ENCODE measurements at places on chromosomes 2 and 18.

DNA sequence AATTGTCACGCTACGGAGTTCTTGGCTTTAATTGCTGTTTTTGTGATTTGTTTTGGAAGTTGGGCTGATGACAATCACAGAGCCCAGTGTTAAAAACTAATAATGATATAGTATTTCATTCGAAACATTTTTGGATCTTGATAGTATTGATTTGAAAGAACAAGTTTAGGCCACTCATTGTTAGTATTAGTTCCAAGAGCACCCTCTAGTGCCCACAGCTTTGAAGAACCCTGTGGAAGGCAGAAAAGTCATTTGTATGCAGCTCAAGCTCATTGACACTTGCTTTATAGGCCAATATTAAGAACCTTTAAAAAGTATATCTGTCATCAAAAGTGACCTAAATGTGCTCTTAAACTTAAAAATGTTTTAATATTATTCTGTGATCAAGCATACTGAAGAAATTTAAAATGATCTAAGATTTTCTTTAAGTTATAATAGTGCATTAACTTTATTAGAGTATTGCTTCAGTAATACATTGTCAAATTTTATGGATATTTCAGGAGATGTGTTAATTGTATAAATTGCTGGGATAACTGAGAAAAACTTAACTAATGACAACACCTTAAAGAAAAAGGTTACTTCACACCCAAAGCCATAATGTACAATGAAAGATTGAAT is 191.0 kb downstream of the GRB14 start:
- DNase-seq, result peak; percentile 78

DNA sequence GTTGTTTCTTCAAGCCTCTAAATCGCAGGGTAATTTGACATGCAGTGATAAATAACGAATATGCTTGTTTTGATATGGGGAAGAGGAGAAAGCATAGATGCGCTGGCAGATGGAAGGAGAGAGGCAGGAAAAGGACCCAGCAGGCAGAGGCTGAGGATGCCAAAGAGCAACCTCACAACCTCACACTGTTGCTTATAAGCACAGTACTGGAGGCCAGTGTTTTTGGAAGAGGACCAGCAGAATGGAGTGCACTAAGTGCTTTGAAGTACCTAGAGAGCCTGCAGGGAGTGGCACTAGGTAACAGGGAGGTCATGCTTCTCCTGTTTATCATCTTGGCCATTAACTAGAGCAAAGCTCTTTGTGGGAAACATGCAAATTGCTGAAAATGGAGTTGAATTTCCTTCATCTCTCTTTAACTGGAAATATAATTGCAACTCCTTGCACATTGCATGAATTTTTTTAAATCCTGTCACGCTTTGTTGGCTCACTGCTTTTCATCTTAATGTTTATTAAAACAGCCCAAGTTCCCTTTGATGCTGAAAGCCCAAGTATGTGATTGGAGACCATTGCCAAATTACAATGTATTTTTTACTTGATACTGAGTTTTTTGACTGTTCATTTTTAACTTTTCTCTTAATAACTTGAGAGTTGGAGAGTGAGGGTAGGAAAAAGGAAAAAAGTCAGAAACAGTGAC is 236.4 kb downstream of the LRRTM1 start:
- DNase-seq, result no peak

GRCh38 chr2:103165836-103166235 is 404.0 kb downstream of the TMEM182 start:
- no peak for DNase-seq

- DNase-seq, result no peak
Measured at GRCh38 chr2:240742602-240743095, 51.0 kb downstream of the AQP12A start.

GRCh38 chr18:7812431-7813063 is 245.4 kb downstream of the PTPRM start:
- DNase-seq, result peak; percentile 90

DNA sequence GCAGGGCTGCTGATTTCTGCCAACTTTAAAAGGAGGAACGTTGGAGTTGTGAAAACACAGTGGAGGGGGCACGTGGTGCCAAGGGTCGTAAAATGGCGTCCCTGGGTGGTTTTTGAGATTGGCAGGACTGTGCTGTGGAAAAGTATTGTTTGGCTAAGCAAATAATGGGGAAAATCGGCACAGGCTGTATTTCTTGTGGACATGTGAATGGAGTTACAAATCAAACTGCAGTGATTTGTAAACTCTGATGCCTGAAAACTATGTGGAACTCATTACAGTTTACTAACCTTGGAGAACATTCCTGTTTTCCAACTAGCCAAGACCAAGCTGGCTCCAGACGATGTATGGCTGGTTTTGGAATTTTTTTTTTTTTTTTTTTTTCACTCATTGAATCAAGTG is 68.7 kb downstream of the KCTD1 start:
- no peak for DNase-seq

GRCh38 chr18:49961271-49961670 is 147.9 kb upstream of the ACAA2 start:
- DNase-seq, result no peak
